Left renal cortex interstitium (tissue), 4 donors: ENCODE measurements at places on chromosomes 2 and 18. TPM values are rescaled to one million over a fixed set of nuclear protein-coding genes. Genes with fewer than 3 reads are reported as not detected.

GRCh38 chr18:71797554-71797953 is 746.6 kb downstream of the CBLN2 start:
- DNase-seq, result no peak

DNA sequence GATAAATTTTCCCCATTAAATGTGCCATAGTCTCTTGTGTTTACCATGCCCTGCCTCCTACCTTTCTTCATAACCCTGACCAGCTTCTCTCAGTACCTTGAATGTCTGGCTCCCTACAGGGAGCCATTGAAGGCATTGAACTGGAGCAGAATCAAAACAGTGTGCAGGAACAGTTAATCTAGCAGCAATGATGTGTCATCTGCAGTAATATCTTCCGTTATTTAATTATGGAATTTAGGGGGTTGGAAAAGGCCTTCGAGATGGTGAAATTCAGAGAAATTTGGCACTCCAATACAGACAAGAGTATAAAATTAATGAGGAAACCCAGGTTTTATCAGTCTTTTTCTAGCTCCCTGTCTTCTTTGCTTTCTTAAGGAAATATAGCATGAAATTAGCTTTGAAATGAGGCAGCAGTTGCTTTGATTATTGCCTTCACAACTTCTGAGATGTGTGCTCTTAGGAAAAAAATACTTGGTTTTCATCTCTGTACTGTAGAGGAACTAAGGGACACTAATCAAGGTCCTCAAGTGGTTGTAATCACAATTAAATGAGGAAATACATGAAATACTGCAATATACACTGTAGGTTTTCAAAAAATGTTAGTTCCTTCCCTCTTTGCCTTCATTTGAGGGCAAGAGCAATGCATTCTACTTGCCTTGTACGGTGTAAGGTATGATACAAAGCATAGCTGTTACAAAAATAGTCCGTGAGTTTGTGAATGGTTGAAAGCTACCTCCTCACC is 369.1 kb downstream of the SETBP1 start:
- DNase-seq, result no peak

GRCh38 chr2:100077935-100078334 is 64.5 kb downstream of the AFF3 start:
- DNase-seq, result no peak

DNA sequence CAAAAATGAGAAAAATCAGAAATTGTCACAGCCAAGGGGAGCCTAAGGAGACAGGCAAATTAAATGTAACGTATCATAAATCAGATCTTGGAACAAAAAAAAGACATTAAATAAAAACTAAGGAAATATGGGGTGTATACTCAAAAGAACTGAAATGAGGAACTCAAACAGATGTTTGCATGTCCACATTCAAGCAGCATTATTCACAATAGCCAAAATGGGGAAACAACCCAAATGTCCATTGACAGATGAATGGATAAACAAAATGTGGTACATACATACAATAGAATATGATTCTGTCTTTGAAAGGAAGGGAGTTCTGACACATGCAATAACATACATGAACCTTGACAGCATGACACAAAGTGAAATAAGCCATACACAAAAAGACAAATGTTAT is 155.8 kb upstream of the KLF7 start:
- no peak for DNase-seq

- DNase-seq, result no peak
Measured at GRCh38 chr2:142997231-142997630, 119.8 kb downstream of the KYNU start.

- no peak for DNase-seq
Measured at GRCh38 chr2:222774941-222775340, 85.9 kb upstream of the ACSL3 start.

GRCh38 chr2:229268626-229269025 is 2.5 kb downstream of the PID1 start:
- DNase-seq, result no peak

DNA sequence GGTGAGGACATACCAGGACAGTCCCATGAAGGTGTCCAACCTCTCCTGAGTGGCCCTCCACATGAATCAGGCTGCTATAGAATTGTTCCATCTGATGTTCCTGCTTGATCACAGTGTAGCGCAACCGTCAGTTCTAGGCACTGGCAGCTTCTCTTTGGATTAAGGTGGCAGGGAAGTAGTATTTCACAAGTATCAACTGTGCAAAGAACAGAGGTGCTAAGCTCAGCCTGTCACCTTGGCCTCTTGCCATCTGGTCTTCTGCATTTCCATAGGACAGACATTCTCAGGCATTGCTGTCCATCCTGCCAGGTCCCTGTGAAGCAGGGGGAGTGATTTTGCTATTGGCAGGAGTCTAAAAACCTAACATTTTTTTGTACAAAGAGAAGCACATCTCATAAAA is 182.2 kb upstream of the EPAS1 start:
- DNase-seq, result no peak

GRCh38 chr2:229296016-229296415 is 24.9 kb upstream of the PID1 start:
- no peak for DNase-seq

GRCh38 chr2:42828487-42829425 is 36.4 kb upstream of the HAAO start:
- no peak for DNase-seq

- no peak for DNase-seq
Measured at GRCh38 chr18:64803471-64803870, 654.6 kb upstream of the LINC00305 start.

GRCh38 chr18:9720327-9720726 is 12.2 kb downstream of the RAB31 start:
- no peak for DNase-seq

DNA sequence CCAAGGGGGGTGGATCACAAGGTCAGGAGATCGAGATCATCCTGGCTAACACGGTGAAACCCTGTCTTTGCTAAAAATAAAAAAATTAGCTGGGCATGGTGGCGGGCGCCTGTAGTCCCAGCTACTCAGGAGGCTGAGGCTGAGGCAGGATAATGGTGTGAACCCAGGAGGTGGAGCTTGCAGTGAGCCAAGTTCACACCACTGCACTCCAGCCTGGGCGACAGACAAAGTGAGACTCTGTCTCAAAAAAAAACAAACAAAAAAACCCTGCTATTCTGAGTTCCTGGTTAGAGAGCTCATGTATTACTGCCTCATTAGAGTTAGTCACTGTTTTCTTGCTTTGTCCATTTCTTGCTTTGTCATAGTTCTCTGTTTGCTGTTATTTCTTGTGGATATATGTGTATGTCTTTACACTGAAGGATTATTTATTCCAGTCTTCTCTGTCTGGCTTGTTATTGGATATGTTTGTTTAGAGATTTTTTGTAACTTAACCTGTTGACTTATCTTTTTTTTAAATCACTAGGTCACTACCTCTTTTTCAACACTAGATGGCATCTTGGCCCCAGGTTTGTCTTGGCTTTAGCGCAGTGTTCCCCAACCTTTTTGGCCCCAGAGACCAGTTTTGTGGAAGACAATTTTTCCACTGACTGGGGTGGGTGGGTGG is 17.0 kb downstream of the TTLL4 start:
- no peak for DNase-seq

- no peak for DNase-seq
Measured at GRCh38 chr2:72718876-72719275, 107.0 kb downstream of the EXOC6B start.

- no peak for DNase-seq
Measured at GRCh38 chr2:53739032-53739431, 28.6 kb upstream of the CHAC2 start.

GRCh38 chr2:138023976-138024375 is 59.7 kb downstream of the HNMT start:
- no peak for DNase-seq

DNA sequence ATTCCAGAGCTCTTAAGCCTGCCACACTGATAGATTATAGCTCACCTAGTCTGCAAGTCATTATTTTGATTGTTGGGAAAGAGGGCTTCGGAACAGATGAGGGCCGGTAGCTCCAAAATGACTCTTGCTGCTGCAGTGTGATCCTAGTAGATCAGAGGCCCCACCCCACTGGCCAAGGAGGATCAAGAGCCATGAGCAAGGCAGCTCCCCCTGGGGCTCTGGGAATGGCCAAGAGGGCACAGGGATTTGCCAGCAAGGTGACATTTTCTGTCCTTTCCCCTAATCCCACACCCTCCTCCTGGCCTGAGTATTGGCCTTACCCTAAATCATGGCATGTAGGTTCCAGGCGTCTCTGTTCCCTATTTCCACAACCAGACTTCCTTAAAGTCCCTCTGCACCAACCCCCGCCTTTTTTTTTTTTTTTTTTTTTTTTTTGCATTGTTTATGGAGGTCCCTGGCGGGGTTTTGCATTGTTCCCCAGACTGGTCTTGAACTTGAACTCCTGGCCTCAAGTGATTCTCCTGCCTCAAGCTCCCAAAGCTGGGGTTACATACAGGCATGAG is 36.5 kb downstream of the EIF4E2 start:
- DNase-seq, result no peak

DNA sequence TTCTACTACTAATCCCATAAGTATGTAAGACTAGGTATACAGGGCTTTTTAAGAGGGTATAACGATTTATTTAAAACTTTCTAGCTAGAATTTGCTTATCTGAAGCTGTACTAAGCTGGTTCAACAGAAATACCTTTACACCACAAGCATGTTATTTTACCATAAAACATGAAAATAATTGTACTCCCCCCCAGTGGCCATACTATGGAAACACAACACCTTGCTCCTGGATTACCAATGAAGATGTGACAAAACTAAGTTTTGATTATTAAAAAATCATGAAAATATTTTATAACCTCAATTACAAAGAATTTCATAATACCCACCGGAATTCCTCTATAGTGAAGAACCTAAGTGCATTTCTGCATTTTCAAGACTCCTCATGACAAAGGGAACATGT is 27.3 kb downstream of the LPIN2 start:
- DNase-seq, result no peak

- DNase-seq, result no peak
Measured at GRCh38 chr2:51995293-51995692, 963.4 kb upstream of the NRXN1 start.

DNA sequence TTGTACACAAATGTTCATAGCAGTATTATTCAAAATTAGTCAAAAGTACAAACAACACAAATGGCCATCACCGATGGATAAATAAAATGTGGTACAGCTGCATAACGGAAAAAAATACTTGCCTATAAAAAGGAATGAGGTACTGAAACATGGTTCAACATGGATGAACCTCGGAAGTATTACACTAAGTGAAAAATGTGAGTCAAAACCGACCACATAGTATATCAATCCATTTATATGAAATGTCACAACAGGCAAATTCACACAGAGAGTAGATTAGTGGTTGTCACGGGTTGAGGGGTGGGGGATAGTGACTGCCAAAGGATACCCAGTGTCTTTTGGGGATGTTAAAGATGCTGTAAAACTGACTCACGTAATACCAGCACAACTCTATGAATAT is 3.5 kb downstream of the SS18 start:
- no peak for DNase-seq

DNA sequence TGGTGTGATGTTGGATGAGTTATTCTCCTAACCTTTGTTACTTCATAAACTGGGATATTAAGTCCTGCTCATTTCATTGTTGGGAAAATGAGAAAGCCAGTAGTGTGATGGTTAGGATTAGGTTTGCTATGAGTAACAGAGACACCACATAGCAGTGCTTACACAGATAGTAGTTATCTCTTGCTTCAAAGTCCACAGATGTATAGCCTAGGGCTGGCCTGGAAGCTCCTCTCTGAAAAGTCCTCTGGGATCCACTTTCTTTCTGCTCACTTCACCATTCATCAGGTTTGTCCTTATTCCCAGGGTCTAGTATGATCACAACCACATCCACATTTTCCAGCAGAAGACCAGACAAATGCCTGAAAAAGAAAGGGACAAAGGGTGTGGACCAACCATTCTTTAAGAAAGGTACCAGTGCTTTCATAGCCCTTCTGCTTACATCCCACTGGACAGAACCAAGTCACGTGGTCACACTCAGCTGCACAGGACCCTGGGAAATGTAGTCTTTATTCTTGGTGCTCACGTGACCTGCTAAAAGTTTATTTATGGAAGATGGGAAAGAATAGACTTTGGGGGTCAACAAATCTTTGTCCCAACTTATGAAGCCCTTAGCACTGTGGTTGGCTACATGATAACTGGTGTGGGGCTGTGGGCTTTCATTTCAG is 108.9 kb downstream of the INSIG2 start:
- DNase-seq, result no peak

- DNase-seq, result no peak
Measured at GRCh38 chr2:15287447-15288184, 273.5 kb downstream of the NBAS start.

GRCh38 chr18:5287854-5288253 is 7.7 kb downstream of the ZBTB14 start:
- DNase-seq, result no peak

GRCh38 chr2:23027396-23027795 is 357.6 kb upstream of the KLHL29 start:
- DNase-seq, result no peak

DNA sequence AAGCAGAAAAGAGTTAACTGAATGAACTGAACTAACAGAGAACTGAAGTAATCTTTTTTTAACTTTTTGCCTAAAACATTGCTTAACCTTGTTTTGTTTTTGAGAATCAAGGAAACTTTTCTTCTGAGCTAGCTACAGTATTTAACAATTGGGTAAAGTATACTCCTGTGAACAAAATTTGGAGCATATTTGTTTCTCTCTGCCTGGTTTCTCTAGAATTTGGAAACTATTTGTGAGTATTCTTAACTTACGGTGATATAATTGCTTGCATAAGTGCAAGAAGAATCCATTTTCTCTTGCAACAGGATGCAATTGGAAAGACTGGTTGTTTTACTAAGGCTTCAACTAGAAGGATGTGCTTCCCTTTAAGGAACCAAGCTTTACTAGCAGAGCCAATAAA is 65.9 kb upstream of the FAM98A start:
- no peak for DNase-seq

DNA sequence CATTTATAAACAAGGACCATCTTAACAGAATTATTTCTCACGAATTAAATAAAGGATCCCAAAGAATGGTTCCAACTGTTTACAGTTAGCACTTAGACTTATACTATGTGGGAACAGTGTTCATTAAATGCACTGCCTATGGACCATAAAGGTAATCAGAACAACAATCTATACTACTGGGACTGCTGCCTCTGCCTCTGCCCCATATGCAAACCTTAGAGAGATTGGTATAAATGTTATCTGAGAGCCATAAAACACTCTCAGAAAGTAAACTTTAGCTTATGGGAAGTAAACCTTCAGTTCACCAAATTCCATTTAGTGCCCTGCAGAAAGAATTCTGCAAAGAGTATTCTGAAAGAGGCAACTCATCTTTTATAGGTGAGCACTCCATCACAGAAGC is 448.0 kb downstream of the NCKAP5 start:
- DNase-seq, result no peak

The C2orf92 gene
- polyA plus RNA-seq, result 20.5 TPM

The PAIP2B gene
- polyA plus RNA-seq, result 18.5 TPM

The TNFAIP6 gene
- 1.4 TPM for polyA plus RNA-seq

The MROH2A gene
- 0.09 TPM for polyA plus RNA-seq

The PROKR1 gene
- 0.31 TPM for polyA plus RNA-seq

The CD28 gene
- 0.98 TPM for polyA plus RNA-seq

The FEV gene
- polyA plus RNA-seq, result not detected

The GKN1 gene
- not detected for polyA plus RNA-seq

The TUBB8B gene
- polyA plus RNA-seq, result 0.76 TPM

The CCDC68 gene
- 9.0 TPM for polyA plus RNA-seq

The TAF1B gene
- 28.7 TPM for polyA plus RNA-seq
